Activated T-cell treated with anti-CD3 and anti-CD28 coated beads, Interleukin-2, amount 50 U/mL, for 48 hours (primary cell): ENCODE measurements at places on chromosomes 1 and 21.

DNA sequence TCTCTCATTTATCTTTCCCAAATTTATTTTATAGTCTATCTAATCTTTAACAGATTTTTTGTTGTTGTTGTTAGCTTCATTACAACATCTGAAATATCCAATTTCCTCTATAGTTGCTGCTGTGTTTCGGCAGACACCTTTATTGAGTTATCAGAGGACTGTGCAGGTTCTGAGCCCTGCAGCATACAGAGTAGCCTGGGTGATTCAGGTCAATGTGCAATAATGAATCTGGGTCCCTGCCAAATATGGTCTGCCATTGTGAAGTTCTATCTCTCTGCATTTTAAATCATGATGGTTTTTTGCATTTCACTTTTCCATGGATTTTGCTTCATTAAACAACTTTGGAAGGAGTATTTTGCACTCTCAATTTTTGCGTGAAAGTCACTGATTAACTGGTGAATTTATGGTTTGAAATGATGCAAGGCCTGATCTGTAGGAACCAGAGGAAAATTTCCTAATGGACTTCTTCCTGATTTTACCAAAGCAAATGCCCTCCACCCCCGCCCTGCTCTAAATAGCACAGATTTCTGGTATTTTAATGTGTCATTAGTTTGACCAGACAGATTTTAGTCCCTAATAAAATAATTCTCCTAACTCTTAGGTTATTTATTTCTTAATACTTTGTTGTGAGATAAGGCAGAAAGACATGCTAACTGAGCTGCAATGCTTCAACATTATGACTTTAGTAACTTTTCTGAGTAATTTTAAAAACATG, 402.3 kb downstream of the PTBP2 start:
- no peak for DNase-seq

GRCh38 chr21:34603002-34603709, 11.8 kb downstream of the RCAN1 start:
- DNase-seq: peak; percentile 81

- DNase-seq: no peak
Observed at GRCh38 chr1:99546432-99547416, 99.2 kb upstream of the PALMD start.

DNA sequence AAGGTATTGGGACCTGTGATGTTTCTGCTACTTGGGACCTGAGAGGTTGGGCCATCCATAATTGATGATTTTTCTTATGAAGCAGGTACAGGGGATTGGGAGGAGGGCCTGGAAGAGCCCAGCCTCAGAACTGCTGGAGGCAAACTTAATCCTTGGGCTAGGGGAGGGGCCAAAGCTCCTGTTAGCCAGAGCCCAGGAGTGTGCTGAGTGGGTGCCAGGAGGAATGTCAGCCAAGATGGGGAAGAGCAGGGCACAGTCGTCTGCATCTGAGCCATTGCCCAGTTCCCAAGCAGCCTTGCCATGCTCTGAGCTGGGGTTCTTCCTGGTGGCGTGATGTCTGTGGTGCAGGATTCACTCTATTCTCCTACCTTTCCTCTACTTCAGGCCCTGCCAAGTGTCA, 5.8 kb downstream of the MAPKAPK2 start:
- no peak for DNase-seq

DNA sequence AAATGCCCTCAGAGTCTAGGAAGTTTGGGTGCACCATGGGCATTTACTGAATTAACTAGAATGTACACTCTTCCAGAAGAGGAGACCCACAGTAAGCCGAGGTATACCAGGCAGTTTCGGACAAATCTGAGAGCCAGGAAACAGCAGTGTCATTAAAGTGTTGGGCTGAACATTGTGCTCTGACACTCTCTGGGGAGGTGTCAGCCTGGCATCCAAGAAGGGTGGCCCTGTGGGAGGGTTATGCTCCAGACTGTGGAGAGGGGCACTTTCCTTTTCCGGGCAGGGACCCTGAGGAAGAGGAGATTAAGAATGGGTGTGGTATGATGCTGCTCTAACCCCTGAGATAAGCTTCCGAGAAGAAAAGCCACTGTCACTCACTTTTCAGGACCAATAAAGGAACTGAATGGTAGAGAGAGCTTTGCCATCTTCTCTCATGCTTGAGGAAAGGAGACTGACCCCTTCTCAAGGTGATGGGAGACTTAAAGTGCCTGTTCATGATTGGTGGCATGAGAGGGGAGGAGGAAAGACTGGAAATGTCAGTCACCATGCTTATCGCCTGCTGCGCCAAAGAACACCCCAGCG, 98.2 kb downstream of the UCK2 start:
- DNase-seq: no peak

GRCh38 chr21:45290948-45291612, 3.4 kb upstream of the POFUT2 start:
- peak; percentile 11 for DNase-seq

DNA sequence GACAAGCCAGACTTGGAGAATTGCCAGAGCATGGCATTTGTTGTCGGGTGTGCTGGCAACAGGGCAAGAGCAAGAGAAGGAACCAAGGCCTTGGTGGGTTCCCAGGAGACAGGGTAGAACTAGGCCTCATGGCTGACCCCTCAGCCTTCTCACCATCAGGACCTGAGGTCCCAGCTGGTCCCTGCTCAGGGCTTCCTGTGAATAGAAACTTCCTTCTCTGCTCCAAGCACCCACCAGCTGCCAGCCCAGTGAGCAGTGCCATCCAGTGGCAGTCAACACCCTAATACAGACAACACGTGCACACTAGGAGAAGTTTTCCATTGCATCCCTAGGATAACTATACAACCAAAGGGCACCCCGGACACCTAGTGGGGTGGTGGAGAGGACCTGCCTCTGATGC, 22.8 kb downstream of the S100A6 start:
- DNase-seq: no peak

GRCh38 chr1:17926906-17927305, 171.8 kb downstream of the ACTL8 start:
- no peak for DNase-seq

DNA sequence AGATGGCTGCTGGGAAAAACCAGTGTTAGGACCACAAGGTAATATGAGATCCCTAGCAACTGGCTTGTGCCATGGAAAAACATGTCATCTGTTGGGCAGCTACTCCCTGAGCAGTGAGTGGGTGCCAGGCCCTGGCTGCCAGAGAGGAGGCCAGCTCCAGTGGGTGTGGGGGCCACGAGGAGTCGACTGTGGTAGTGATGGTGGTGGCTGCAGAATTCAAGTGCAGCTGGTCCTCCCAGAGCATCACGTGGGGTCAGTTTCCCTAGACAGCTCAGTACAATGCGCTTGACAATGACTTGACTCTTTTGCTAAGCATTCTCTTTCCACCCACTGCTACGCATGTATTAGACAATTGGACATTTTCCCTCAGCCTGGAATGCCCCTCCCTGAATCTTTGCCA, 14.5 kb upstream of the CDC42 start:
- no peak for DNase-seq

- DNase-seq: no peak
Observed at GRCh38 chr1:211639475-211640300, 35.7 kb downstream of the NEK2 start.

DNA sequence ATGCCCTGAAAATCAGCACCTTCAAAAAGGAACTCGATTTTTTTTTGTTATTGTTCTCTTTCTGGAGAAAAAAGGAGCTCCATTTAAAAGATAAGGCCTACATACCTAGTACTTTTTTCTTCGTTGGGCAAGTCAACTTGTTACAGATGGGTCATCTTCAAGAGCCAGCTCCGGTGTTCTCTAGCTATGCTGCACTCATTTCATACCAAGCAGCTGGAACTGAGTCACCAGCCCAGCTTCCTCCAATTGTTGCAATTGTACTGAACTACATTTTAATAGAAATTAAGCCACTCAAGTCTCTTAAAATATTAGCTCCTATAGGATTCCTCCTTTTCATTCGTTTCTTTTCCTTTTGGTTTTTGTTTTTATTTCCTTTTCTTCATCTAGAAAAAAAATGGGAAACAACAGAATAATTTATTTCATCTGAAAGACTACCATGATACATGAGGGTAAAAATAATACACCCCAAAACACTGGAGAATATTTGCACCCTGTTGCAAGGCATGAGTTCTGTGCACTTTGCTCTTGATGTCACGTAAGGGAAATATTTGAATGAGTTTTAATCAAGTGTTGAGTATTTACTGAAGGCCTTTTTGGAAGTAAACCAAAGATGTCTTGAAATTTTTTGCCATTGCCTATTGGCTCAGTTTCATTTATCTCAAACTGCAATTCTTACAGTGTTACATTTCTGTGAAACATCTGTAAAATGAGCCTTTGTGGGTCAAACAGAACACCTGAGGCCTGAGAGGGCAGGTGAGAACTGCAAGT, 60.5 kb downstream of the CLIC4 start:
- DNase-seq: no peak

DNA sequence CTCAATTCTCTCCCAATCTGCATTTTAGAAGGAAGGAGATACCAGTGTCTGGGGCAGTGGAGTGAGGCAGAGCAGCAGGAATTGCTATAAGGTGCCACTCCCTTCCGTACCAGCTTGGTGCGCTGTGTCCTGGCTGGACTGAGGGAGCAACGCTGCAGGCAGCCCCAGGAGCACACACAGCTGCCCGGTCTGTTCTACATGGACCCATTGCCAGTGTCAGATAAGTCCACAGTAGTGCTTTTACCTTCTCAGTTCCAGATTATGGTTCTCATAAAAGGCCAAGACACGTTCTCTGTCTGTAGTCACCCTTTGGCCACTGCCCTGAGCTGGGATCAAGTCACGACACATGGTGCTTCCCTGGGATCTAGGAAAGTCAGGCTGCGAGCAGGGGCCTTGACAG, 44.1 kb upstream of the BARHL2 start:
- no peak for DNase-seq

DNA sequence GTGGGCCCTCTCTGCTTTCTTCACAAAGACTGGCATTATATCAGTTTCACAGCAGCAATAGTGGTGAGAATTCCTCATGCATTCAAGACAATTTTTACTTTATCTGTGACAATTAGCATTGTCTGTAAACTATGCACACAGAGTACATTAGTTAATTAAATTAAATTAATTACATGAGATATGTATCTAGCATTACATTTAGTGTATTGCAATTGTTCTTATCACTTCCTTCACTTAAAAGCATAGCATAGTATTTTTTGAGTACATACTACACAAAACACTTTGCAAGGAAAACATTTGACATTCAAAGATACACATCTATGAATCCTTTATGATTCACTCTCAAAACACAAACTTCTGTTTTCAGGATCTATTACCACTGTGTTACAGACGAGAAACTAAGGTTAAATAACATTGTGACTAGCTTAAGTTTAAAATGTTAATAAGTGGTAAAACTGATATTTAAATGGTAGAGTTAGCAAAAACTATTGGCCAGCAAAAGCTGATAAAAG, 1542.6 kb downstream of the PLA2G4A start:
- DNase-seq: no peak

GRCh38 chr1:47280142-47280541, 33.8 kb downstream of the STIL start:
- no peak for DNase-seq
